ENCODE measurements at places on chromosomes 7 and 10. TPM values are rescaled to one million over a fixed set of nuclear protein-coding genes. Genes with fewer than 3 reads are reported as not detected.
A peak's percentile ranks its signal among the peaks of the same experiment; 100 is the strongest.

DNA sequence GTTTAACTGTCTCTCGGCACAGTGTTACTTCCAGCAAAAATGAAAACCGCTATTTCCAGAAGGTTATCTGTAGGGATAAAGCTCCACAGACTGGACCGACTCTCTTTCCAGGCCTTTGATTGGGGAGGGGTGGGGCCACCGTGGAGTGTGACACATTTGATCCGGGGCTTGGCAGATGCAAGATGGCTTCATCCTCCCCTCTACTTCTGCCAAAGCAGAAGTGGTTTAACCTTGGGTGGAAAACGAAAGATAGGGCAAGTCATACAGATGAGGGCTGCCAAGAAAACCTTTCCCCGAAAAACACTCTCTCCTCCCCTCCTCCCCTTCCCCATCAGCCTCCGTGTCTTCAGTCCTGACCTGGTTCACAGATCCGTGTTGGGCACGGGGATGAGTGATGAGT, 139.7 kb upstream of the SH2B2 start:
- DNase-seq, result peak; percentile 54

- peak; percentile 70 for DNase-seq
These were observed 21.0 kb upstream of the CCDC71L start for GRCh38 chr7:106681815-106682495.

GRCh38 chr7:104272767-104273384, 55.5 kb upstream of the LHFPL3 start:
- peak; percentile 57 for DNase-seq

DNA sequence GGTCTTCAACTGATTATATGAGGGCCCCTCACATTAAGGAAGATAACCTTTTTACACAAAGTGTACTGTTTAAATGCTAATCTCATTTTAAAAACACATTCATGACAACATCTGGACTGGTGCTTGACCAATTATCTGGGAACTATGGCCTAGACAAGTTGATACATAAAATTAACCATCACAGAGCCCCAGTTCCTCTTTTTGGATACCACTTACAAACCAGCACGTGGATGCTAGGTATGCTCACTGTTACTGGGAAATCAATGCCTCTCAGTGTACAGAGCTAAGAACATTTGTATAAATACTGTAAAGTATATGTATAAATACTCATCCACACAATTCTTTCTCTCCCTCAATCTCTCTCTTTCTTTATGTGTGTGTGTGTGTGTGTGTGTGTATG, 1217.8 kb upstream of the LRRTM3 start:
- no peak for DNase-seq

- no peak for DNase-seq
These were observed 465.5 kb downstream of the PHTF2 start for GRCh38 chr7:78264105-78264504.

DNA sequence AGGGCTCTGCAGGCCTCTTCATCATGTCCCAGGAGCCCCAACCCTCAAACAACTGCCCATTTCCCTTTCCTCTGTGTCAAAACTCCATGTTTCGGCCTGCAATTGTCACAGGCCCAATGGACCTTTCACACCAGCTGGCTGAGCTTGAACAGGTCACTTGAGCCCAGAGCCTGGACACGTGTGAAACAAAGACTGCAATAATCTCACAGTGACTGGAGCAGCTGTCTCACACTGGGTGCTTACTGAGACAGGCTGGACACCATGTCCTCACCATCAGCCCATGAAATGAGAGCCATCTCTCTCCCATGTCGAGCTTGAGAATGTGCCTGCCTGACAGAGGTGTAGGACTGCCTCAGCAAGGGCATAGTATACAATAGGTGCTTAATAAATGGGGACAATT, 19.5 kb upstream of the EIF5AL1 start:
- no peak for DNase-seq

DNA sequence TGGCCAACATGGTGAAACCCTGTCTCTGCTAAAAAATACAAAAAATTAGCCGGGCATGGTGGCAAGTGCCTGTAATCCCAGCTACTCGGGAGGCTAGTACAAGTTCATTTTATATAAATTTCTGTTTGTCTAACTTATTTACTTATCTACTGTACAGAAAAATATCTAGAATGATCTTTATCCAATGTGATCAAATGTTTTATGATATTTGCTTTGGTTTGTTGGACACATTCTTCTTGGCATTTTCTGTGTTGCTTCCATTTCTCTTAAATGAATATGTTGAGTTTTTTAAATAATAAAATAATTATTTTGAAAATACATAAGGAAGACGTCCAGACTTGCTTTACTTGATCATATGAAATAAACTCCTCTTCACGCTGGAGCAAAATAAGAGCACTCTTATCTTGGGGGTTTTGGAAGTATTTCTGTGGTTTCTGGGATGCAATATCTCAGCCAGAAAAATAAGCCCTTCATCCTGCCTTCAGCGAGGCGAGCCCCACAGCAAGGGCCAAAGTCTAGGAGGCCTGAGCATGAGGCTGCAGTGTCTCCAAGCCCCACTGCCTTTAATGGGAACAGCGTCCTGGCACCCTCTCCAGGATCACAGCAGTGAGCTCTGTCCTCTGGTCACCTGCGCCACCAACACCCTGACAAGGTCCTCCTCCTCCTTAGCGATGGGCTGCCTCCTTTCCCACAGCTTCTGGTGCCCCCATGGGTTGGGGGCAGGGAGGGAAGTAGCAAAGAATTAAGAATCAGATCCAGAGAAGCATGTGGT, 480.2 kb downstream of the KCNMA1 start:
- no peak for DNase-seq

The ATG9B gene
- 1.1 TPM for polyA plus RNA-seq

The CYP2C19 gene
- polyA plus RNA-seq, result not detected
